COLO829 (cell line): ENCODE measurements at places on chromosomes 7 and 10.

GRCh38 chr10:3895045-3895631 lies 110.1 kb upstream of the KLF6 start:
- DNase-seq = no peak

- DNase-seq = no peak
Measured at GRCh38 chr10:79243181-79244067, 103.8 kb upstream of the PPIF start.

DNA sequence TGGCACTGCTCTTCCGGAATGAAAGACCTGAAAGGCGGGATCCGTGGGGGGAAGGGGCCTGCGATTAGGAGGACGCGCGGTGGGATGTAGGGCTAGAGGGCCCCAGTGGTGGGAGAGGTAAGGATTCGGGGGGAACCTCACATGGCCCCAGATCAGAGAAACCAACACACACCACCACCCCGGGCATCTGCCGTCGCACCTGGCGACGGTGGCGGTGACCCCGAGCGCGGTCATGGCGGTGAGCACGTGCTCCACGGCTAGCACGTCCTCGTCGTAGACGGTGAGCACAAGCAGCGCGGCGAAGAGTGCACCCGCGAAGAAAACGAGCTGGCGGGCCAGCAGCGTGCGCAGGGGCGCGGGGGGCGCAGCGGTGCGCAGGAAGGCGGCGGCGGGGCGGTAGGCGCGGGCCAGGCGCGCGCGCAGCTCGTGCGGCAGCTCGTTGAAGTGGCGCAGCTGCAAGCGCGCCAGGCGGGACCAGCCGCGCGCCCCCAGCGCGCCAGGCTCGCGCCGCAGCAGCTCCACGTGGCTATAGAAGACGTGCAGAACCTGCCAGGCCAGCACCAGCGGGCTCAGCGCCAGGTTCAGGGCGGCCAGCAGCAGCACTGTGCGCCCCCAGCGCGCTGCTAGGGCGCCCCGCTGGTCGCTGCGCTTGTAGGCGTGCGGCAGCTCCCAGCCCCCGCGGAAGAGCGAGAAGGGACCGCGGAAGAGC lies 5.7 kb downstream of the ATG9B start:
- no peak for DNase-seq

DNA sequence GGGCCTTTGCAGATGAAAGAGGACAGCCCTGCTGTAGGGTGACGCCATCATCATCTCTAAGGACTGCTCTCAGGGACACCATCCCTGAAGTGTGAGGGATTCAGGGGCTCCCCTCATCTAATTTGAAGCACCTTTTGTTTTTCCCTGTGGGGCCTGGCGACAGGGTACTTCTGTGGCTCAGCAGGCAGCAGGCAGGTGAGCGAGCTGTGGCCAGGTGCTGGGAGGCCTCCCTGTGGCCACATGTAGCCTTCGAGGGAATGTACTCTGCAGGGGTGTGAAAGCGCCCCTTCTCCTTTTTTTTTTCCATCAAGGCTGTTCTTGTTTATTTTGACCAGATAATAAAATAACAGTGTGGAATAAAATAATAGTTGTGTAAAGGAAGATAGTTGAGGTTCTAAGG lies 118.2 kb upstream of the DPP6 start:
- no peak for DNase-seq

DNA sequence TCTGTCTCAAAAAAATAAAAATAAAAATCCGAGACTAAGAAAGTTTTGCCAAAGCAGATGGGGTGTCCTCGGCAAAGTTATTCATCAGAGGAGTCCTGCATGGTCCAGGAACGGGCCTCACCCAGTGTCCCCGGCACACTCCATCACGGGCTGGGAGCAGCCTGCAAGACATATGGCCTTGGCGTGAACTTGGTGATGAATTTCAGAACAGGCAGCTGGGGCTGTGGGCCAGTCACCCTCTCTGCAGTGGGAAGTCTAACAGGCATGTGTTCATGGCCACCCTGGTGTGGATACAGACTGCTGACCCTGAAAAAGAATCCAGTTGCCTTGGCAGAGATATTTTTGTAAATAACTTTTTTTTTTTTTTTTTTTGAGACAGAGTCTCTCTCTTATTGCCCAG lies 34.7 kb downstream of the NPTX2 start:
- DNase-seq = no peak

- DNase-seq = no peak
Measured at GRCh38 chr7:37282927-37283326, 165.7 kb downstream of the ELMO1 start.

- DNase-seq = no peak
Measured at GRCh38 chr7:2445898-2446555, 30.2 kb downstream of the GRIFIN start.

DNA sequence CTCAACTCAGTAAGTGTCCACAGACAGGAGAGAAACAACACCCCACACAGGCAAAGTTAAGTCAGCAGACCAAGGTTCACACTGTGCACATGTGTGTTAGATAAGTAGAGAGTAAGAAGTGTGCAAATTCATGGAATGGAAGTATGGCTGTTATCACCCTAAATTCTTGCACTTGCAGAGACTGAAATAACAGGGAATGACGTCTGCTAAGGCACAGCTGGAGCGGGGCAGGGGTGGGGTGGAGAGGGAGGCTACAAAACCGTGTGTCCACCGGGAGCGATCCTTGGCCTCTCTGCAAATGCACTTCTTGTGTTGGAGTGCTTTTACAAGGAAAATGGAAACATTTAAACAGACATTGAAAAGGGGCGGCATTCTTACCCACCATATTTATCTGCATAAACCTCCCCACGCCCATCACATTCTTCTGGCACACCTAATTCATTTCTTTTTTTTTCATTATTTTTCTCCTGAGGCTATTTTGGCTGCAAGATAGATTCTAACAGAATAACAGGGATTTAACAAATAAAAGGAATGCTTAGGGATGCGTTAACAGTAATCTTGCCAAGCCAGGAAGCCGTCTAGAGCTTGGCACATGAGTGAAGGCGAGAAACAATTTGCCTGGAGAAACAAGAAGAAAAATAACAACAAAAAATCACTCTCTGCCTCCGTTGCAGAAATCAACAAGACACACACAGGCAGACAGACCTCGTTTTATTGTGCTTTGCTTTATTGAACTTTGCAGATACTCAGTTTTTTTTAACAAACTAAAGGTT lies 30.1 kb downstream of the TNS3 start:
- DNase-seq = no peak

DNA sequence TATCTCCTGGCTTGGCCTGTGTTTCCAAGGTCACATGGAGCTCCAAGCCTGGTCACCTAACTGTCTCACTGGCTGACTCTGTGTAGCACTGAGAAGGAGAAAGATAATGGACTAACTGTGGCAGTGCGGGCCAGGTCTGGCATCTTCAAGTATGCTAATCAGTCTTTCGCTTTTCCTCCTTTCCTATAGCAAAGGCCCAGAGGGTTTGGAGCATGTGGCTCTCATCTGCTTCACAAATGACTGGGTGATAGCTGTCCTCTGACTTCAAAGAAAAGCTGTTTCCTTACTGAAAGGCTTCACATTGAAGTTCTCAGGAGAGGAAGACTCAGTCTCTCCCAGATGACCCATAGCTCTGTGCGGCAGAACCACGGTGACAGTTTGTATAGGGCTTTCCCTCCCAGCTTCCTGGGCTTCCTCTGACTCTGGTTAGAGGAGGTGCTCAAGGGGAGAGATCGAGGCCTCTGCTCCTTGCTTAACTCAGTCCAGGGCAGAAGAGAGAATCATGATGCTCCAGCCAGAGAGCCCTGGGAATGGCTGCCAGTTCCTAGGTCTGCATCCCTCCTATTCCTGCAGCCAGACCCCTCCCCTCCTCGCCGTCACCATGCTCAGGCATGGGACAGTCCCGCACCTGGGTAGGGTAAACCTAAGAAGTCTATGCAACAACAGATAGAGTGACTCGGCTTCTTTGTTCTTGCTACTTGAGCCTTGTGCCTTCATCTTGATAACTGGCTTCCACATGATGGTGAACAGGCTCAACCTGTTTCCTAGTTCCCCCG lies 72.3 kb downstream of the CCDC71L start:
- no peak for DNase-seq

- DNase-seq = no peak
Measured at GRCh38 chr7:146116521-146117222, at the start of gene CNTNAP2. TSS of gene CNTNAP2 (plus strand) at chr7:146116801. CDS start at chr7:146116877, 76 bp downstream.

DNA sequence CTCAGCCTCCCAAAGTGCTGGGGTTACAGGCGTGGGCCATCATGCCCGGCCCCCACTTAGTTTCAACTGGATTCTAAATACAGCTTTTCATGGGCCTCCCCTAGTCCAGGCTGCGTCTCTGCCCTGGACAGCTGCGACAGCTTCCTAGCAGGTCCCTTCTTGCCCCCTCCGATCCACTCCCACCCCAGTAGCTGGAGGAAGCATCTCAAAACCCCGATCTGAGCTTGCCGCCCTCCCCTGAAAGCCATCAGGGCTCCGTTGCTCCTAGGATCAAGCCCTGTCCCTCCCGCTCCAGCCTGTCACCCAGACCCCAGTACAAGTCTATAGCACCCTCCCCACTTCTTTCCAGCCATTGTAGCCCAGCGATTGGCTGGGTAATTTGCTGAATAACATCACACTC lies 64.5 kb downstream of the VWA2 start:
- DNase-seq = no peak

DNA sequence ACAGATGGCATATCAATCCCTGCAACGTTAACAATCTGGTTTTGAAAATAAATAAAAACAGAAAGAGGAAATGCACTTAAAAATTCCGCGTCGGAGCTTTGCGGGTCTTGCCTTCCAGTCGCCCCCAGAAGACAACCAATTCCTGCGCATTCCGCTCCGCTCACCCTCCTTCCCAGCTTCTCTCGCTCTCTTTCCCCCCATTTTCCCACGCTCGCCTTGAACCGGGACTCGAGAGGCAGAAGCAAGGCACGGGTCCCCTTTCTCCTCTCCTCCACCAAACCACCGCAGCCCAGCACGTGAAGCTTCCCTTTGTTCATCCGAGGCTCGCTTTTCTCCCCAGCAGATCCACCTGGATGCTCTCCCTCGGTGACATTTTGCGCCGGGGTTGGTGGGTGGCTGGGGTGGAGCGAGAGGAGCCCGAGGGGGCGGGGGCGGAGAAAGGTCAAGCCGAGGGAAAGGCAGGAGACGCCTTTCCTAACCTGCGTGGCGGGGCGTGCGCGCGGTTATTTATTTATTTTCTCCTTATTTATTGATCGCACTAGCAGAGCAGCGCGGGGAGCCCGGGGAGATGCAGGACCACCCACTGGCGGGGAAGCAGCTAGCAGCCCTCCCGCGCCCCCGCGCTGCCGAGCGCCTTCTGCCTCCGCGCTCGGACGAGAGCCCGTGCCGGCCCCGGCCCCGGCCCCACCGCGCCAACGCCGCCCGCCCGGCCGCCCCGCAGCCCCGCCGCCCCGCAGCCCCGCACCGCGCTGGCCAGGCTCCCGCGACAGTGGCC lies at the start of gene KCND2:
KCND2 (plus strand) TSS at position 475 of the 775 bp plus-strand sequence.
- no peak for DNase-seq

DNA sequence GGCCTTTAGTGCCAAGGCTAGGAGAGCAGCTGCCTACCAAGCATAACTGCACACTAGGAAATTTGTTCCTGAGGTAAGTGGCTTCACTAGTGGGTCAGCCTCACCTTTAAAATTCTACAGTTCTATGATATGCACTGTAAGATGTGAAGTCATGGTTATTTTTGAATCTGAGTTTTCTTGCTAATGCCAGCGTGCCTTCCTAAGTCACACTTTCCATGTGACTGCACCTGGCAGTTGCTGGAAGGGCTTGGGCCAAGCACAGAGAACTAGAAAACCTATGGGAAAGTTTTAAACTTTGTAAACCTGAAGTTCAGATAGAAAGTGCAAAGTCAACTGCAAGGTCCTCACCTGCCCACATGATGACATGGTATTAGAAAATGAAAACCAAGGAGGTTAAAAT lies 42.5 kb downstream of the STEAP1B start:
- no peak for DNase-seq

DNA sequence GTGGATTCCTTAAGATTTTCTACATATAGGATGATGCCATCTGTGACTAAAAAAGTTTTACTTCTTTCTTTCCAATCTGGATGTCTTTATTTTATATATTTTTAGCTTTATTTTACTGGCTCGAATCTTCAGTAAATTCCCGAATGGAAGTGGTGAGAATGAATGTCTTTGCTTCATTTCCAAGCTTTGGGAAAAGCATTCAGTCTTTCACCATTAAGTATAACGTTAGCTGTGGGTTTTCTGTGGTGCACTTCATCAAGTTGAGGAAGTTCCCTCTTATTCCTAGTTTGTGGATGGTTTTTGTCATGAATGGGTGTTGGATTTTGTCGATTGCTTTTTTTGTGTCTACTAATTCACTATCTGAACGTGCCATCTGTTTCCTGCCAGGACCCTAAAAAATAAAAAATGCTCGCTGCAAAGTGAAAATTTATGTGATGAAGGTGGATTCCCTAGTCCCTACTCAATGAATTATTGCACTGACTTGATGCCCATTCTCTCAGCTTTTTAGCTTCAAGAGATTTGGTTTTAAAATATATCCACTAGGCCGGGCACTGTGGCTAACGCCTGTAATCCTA lies 90.2 kb upstream of the CARD11 start:
- no peak for DNase-seq

GRCh38 chr10:70441895-70442309 lies 421 bp upstream of the NODAL start:
- DNase-seq = no peak

DNA sequence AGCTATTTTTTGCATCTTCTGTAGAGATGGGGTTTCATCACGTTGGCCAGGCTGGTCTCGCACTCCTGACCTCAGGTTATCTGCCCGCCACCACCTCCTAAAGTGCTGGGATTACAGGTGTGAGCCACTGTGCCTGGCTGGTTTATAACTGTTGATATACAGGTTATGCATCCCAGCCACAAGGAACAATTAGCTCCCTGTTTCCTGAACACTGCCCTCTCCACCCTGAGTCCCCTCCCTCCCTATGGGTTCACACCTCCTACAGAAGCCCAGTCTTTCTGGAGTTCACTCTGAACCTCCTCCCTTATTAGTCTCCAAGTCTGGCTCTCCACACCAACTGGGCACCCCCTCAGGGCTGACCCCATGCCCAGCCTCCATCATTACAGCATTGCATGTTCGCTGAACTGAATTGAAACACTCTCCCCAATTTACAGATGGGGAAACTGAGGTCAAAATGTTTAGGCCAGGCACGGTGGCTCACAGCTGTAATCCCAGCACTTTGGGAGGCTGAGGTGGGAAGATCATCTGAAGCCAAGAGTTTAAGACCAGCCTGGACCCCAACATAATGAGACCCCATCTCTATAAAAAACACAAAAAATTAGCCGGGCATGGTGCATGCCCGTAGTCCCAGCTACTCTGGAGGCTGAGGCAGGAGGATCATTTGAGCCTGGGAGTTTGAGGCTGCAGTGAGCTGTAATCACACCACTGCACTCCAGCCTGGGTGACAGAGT lies 1.7 kb upstream of the CLIP2 start:
- DNase-seq = no peak
